ENCODE measurements at places on chromosomes 7 and 10. TPM values are rescaled to one million over a fixed set of nuclear protein-coding genes. Genes with fewer than 3 reads are reported as not detected.

Gene ACTR3C
- not detected for total RNA-seq

Gene INSIG1
- 88.8 TPM for total RNA-seq

Gene TUBB8
- total RNA-seq, result not detected

Gene SPAM1
- total RNA-seq, result not detected

Gene PRSS58
- total RNA-seq, result not detected

Gene FAM180A
- total RNA-seq, result 78.5 TPM

Gene PNLIPRP1
- total RNA-seq, result not detected

Gene PLCE1
- total RNA-seq, result 1.1 TPM

Gene SGMS1
- total RNA-seq, result 59.2 TPM

Gene RTKN2
- total RNA-seq, result 2.9 TPM

Gene CLCN1
- total RNA-seq, result not detected

Gene LIPJ
- total RNA-seq, result under 0.01 TPM

Gene ARMC3
- total RNA-seq, result not detected

Gene CCAR1
- 25.9 TPM for total RNA-seq

Gene PLAC9
- 73.6 TPM for total RNA-seq

Gene NPTX2
- total RNA-seq, result 9.9 TPM

Gene APBB1IP
- not detected for total RNA-seq

Gene KIAA1549
- total RNA-seq, result 0.26 TPM

Gene DDIT4
- 110 TPM for total RNA-seq

Gene ASIC3
- not detected for total RNA-seq

Gene PDE6C
- total RNA-seq, result not detected

Gene ARHGAP19
- total RNA-seq, result 9.1 TPM

Gene ZNF518A
- total RNA-seq, result 10.2 TPM

Gene RPS24
- 2,753 TPM for total RNA-seq

Gene DPCD
- total RNA-seq, result 67.4 TPM

Gene PVRIG
- not detected for total RNA-seq

Gene OR6V1
- not detected for total RNA-seq

Gene GIMAP2
- 1.6 TPM for total RNA-seq

Gene CCDC3
- 21.1 TPM for total RNA-seq

Gene KIAA1217
- 1.6 TPM for total RNA-seq

Gene GBX1
- total RNA-seq, result not detected

Gene DENND11
- 9.0 TPM for total RNA-seq
